ENCODE measurements at places on chromosomes 6 and 20.
A peak's percentile ranks its signal among the peaks of the same experiment; 100 is the strongest.

DNA sequence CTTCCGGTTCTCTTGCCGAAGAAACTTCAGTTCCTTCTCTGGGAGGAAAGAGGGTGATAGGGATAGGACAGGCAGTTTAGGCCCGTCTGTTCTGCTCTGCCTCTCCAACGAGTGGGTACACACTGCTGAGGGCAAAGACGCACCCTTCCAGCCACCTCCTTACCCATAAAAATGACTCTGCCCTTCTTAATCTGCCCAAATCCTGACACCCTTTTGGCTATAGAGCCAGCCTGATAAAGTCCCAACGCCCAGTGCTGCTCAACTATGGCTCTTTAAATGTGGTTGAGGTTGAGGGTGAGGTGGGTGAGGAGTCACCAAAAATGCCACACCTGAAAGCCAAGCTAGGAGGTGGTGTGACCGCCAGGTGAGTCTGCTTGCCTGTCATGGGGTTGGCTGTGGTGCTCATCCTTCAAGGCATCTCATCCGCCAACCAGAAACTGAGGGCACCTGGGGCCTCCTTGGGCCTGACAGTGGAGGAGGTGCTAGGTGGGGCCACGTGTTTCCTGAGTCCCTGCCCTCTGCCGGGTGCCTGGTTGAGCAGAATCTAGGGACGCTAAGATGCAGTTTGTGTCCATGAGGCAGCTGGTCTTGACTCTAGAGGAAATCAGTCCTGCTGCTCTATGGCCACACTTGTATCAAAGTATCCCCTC is 16.3 kb downstream of the CCDC167 start:
- DNase-seq, result no peak

DNA sequence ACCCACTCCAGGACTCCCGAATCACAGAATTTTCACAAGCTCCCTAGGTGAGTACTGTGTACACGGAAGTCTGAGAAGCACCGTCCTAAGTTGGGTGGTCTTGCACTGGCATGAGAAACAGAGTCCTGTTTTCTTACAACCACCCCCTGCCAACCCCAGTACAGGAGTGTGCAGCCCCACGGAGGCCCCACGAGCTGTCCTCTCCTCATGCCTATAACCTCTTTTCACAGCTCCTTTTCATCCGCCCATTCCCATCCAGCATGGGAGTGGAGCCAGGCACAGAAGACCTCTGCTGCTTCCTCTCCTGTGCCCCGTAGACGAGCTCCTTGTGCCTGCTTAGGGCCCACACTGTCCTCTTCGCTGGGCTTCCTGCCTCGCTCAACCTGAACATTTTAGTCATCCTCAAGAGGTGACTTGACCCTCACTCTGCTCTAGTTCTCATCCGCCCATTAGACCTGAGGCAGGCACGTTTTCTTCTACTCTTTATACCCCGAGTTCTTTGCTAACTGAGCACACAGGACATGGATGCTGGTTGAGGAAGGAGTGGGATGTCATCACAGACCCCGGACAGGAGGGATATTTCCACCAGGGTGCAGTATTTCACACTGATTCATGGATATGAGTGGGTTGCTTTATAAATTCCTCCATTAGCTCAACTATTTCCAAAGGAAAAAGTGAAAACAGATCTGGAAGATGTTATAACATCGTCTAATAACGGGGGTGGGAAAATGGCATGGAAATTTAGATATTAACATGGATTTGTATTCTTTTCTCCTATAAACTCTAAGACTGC is 160.5 kb downstream of the TTLL2 start:
- no peak for DNase-seq

DNA sequence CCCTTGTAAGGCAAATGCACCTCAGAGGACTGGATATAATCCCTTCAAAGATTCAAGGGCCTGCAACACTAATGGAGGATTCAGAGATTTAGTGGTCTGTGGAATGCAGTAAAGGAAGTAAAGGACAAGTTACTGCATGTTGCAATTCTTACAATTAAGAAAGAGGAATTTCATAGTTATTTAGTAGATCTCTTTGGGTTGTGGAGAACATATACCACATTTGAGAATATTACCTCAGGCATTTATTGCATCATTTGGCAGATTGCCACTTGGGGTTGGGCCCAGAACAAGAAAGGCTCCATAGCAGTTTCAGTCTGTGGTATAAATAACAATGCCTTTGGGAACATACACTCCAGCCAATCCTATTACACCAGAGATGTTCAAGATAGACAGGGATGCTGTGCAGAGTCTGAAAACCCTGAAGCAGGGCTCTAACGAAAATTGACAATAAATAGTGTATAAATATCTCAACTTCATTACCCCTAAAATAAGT is 20.9 kb upstream of the EPM2A start:
- no peak for DNase-seq

DNA sequence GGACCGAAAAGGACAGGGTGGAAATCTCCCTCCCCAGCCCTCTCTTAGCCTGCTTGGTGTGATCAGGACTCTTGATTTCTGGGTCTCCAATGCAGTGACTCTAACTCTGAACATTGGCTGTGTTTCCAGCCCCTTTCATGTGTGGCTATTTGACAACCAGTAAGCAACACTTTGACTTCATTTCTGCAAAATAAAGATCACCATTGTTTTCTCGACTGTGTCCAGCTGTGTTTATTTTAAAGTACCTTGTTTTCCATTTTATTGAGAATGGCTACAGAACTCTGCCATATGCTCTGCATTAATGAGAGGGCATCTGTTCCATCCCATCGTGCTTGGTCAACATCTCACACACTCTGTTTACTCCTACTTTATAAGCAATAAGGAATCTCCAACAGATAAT is 60.9 kb upstream of the TAGAP start:
- DNase-seq, result no peak

DNA sequence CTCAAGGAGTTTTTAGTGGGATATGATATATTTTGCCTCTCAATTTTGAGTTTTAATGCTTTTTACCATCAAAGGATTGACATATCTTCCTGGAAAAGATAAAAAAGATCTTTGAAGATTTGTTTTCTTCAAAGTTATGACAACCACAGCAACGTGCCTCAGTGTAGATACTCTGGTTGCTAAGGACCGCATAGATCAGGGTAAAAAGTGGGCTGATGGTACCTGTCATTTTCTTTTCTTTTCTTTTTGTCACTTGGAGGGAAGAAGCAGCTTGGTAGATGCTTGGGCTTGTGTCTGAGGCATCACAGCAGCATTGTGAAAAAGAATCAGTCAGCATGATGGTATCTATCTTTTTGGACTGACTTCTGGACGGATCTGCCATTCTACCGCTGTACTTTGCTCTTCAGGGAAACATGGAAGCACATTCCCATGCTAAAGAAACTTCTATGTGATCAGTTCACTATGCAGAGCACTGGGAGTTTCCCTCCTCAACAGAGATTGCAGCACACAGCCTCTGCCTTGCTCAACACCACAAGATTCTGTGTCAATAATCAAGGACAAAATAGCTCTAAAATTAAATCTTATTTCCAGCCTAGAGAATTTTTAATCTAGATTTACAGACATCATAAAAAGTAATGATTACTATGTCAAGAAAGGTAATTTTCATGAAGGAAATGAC is 54.8 kb upstream of the SGK1 start:
- no peak for DNase-seq

DNA sequence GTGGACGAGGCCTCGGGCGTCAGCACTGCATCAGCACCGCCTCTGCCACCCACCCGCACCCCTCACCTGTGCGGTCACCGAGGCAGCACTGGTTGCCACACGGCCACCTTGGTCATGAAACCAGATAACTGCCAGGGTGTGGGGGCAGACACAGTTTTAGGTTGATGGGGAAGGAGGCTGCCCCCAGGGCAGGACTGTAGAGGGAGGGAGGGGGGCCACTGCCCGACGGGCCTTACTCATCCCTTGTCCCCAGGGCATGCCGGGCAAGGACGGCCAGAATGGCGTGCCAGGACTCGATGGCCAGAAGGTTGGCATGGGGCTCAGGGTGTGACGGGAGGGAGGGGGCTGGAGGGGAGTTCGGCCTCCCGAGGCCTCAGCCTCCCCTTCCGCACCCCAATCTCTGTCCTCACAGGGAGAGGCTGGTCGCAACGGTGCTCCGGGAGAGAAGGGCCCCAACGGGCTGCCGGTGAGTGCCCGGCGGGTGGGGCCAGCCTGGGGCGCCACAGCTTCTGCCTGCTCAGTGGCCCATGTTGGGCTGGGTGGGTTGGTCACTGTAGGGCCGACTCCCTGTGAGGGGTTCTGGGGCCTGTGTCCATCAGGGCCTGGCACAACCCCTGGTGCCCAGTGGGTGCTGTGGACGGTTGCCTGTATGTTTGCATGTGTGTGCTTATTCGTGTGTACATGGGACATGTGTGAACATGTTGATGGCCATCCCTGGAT is 11.8 kb downstream of the COL9A3 start:
- DNase-seq, result no peak

DNA sequence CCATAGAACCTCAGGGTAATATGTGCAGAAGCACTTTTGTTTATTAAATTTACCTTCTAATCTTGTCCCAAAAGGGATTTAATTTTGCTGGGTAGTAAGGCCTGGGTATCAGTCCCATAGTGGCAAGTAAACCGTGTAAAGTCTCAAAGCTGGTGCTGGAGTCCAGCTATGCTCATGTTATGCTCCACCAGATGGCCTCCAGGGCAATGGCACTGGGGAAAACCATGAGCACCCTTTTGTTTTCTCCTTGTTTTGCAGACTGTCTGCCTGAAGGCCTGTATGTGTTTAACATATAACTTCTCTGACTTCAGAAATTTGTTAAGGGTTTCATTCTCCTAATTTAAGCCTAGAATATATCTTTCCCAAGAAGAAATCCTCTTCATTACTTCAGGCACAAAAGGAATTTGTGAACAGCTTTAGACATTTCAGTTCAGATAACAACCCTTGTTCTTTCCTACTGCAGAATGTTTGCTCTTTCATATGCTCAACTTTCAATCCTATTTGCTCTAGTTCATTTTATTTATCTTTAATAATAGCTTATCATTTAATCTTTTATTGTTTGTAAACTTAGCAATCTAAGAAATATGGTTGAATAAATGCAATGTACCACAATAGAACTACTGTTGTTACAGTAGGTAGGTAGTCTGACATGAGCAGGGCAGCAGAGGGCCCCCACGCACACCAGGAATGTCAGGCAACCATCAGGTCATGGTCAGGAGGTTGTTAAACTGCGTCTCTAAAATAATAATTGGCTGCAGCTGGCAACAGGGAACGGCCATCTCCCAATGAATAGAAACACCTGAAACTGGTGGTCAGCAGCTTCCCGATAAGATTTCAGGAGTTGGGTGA is 162.8 kb downstream of the TENT5A start:
- DNase-seq, result no peak

GRCh38 chr6:17492350-17492749 is 99.0 kb downstream of the CAP2 start:
- DNase-seq, result no peak

- no peak for DNase-seq
These were observed 71.3 kb downstream of the ZMYND8 start for GRCh38 chr20:47285189-47285588.

DNA sequence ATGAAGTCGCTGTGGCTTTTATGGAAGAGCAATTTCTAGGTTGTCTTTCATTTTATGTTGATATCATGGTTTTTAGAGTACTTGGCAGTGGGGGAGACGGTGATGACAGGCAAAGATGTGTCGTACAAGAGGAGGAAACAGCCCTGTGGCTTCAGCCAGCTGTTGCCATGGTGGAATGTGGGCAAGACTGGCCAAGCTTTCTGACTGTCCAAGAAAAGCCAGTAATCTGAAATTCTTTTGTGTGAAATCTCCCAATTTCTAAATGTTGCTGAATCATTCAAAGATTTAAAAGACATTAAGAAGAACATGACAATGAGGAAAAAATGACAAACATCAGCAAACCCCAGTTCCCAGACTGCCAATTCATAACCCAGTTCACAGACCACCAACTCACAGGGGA is 23.1 kb downstream of the PFDN4 start:
- DNase-seq, result no peak

DNA sequence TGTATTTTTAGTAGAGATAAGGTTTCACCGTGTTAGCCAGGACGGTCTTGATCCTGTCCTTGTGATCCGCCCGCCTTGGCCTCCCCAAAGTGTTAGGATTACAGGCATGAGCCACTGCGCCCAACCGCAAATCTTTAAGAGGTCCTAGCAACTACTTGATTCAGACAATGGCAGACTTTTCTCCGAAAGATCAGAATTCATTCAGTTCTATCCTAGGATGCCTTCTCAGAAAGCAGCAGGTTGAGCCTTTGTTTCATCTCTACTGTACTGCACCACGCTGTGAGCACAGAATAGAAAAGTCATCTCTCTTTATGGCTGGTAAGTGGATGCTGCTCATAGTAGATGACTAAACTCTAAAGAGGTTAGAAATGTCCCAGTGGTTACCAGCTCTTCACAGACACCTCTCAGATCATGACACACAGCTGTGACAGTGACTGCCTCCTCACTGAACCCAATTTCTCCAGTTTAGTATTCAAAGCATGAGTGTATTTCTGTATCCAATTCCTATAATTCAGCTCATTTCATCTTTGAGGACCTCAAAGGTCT is 6.0 kb upstream of the HSF2 start:
- peak; percentile 80 for DNase-seq

DNA sequence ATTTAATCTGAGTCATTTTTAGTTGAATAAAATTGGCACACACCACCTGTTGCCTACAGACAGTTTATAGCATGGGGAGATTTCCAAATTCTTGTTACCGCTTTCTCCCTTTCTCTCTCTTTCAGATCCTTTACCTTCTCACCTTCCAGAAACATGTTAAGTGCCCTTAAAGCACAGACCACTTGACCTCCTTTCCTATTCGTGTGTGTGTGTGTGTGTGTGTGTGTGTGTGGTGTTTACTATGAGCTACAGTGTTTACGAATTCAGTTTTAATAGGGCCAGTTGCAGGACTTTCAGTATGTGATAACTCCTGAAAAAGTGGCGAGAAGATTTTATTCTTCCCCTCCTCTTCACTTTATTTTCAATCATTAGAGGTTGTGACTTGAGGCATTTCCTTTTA is 258.1 kb downstream of the BMP2 start:
- no peak for DNase-seq

- no peak for DNase-seq
These were observed 5.2 kb downstream of the TFAP2C start for GRCh38 chr20:56634307-56634706.

GRCh38 chr6:1870932-1871331 is 261.2 kb downstream of the FOXC1 start:
- DNase-seq, result no peak

DNA sequence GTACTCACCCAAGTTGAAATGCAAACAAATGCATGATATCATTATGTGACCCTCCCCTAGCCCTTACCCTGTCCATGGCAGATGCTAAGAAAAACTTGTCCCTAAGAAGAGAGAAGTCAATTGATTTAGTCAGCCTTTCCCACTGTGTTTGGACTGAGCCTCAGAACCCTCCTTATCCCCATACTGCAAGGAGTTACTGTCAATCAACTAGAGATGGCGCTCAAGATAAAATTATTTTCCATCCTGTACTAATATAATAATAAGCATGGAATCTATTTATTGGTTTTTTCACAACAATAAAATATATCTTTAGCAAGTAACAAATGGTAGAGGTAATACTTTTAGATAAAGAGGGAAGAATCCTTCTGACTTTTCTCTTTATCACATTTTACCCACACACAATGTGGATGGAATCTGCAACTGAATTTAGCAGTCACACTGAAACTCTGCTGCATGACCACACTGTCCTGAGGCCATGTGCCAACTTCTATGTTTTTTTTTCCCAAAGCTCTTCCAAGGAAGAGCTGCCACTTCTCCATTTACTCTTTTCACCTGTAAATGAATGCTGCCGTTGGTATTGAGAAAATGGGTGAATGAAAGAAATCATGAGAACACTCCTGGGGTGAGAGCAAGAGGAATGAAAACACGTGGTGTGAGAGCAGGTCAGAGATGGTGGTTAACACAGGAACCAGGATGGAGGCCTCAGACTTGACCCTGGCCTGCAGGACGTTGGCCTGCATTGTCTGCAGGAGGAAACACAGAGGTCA is 10.5 kb downstream of the NT5E start:
- no peak for DNase-seq

All from activated CD4-positive, alpha-beta T cell treated with anti-CD3 and anti-CD28 coated beads, Interleukin-10, Interleukin-2, amounts not matched to agents 100 ng/mL and 50 ng/mL, durations not matched to agents 16 hours and 8 hours (primary cell).